RWPE1 (cell line): ENCODE measurements at places on chromosomes 12 and 14.

DNA sequence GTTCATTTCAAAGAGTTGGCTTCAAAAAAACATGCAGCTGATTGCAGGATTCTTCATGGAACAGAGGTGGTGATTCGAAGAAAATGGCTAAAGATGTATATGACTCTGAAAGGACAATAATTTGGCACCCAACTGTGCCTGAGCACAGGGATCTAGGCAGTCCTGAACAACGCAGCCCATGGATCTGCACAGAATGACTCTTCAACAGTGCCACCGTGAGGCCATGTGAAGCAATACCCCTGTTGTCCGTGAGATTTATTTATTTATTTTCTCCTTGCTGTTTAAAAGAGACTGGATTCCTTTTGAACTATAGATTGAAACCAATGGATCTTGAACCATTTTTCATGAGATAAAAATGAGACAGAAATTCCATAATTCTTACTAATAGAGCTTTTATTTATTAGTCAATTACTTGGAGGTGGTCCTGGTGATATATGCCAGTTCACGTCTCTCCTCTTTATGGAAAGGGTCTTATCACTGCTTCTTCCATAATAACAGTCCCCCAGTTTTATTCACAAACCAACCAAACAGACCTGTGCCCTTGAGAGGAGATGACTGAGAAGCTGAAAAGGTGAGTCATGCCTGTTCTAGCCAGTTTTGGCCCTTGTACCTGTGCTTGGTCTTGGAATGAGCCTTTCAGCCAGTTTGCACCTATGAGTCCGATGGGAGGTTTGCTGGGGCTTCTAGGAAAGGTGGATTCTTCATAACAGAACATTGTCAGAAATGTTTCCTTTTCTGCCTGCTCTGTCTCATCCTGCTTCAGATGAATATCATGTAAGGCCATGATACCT, 1598.3 kb downstream of the AACS start:
- no peak for DNase-seq

- DNase-seq = no peak
Observed at GRCh38 chr14:85634205-85634604, 104.3 kb downstream of the FLRT2 start.

GRCh38 chr12:95147866-95148265, 69.4 kb downstream of the FGD6 start:
- DNase-seq = no peak

DNA sequence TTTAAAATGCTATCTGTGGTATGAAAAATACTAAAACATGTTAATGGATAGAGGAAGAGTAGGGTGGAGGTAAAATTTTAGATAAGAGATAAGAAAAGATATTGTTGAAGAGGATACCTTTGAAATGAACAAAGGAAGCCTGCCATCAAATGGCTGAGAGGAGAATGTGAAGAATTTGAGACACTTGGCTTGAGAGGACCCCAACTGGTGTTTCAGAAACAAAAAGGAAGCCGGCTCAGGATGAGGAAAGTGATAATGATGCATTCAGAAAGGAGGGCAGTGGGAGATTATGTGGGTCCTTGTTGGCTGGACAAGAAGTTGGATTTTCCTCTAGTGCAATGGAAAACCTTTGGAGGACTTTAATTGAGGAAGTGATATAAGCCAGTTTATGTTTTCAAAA, 264.4 kb downstream of the DUSP6 start:
- no peak for DNase-seq

DNA sequence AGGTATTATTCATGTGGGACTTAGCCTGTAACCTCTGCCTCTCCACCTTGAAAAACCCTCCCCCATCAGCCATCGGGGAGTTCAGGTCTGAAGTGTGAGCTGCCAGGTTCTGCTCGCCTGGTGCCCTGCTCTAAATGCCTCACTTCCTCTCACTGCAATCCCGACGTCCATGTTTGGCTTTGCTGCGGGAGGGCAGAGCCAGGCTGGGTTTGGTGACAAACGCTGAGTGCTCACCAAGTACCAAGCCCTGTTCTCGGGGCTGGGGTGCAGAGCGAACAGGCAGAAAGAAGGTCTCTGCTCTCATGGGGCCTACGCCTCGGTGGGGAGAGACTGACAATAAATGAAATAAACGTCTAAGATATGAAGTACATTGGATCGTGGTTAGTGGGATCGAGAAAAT, 2.1 kb upstream of the ADGRD1 start:
- no peak for DNase-seq

DNA sequence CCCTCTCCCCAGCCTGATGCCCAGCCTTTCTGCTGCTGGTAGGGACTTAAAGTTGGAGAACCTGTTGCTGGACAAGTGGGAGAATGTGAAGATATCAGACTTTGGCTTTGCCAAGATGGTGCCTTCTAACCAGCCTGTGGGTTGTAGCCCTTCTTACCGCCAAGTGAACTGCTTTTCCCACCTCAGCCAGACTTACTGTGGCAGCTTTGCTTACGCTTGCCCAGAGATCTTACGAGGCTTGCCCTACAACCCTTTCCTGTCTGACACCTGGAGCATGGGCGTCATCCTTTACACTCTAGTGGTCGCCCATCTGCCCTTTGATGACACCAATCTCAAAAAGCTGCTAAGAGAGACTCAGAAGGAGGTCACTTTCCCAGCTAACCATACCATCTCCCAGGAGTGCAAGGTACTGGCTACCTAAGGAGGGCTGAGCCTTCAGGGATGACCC, 1.6 kb downstream of the TSSK4 start:
- no peak for DNase-seq
